Stimulated activated CD4-positive, alpha-beta T cell treated with anti-CD3 and anti-CD28 coated beads, TNF-alpha, amount 100 ng/mL, for 1 hour (primary cell): ENCODE measurements at places on chromosomes 3 and 15.

DNA sequence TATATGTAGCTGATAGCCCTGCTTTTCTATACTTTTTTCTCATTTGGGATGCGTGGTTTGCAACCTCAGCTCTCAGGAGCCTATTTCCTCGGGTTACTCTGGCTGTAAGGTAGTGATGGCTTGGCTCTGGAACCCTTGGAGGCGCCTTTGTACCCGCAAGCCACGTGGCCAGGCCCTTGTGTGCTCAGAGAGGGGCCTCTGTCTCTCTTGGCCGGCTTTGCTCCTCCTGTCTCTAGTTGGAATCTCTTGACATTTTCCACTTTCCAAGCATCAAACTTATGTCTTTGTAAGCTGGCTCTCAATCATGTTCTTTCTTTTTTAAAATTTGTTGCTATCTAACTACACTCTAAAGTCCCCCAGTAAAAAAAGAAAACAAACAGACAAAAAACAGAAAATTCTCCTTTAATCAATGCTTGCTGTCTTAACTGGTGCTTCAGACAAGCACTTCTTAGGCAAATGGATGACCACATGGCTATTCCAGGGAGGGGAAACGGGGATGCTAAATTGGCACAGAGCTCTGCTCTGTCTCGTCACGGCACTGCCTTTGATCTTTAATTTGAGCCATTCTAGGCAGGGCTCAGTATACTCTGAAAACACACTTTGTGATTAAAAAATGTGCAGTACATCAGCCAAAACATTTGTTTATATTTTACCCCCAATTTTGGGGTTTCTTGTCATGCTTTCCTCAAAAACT, 180.4 kb upstream of the NR2E3 start:
- DNase-seq, result no peak

- no peak for DNase-seq
Observed at GRCh38 chr3:185051801-185052200, 101.1 kb downstream of the C3orf70 start.

DNA sequence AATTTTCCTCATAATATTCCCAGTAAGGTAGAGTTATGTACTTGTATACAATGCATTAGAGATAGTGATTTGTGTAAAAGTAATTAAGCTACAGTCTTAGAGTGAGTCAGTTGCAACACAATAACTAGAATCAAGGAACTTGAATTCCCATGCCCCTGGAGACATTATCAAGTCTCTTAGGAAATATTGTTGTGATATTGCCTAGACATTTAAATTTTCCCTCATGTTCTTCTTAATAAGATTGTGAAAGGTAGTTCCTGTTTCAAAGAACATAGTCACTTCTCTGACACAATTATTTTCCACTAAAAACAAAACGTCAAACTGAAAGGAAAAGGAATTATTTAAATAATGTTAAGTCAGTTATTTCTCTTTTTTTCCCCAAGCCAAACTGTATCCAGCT, 13.0 kb upstream of the ATP1B3 start:
- DNase-seq, result no peak

GRCh38 chr3:51975852-51976549, 1.1 kb downstream of the ABHD14A start:
- no peak for DNase-seq

DNA sequence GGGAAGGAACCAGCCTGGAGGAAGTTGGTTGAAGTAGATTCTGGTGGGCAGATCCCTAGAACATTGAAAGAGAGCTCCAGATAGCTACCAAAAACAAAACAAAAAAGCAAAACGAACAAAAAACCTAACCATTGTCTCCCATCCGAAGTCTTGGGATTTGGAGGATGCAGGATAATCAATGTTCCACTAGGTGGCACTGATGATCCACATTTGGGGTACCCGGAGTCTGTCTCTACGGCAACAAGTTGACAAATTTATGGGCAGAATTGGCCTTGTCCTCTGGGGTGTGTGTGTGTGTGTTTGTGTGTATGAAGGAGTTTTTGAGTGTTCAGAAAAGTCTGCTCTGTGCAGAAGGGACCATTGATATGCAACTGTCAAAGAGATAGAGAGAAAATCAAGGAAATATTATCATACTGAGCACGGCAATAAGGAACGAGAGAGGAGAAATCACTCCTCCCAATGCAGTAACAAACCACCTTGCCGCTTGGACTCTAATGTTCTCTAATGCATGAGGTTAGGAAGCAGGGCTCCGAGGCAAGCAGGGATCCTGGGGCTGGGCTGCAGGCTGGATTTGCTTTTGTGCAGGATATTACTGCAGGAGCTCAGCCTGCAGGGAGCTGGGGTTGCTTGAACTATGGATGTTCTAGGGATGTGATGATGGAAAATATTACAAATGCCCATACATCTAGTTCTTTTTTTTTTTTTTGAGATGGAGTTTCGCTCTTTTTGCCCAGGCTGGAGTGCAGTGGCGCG, 59.8 kb upstream of the KLHL25 start:
- DNase-seq, result no peak

- no peak for DNase-seq
Observed at GRCh38 chr15:25989327-25989726, 126.2 kb upstream of the ATP10A start.

GRCh38 chr3:159196359-159196758, 394.5 kb downstream of the MFSD1 start:
- no peak for DNase-seq

DNA sequence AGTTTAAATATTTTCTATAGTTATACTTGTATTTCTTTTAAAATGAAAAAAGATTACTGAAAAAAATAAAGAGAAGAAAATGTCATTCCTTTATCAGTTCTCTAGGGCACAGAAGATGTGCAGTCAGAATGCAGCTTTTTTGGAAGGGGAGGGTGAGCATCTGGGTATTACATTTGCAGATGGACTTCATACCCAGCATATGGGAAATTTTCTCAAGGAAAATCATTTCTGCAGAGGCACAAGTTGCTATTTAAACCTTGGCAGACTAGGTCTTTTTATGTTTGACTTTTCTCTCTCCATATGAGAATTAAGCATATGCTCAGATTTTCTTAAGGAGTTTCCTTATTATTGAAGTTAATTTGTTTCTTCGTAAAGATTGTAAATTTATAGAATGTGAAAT, 39.5 kb upstream of the ZNF385D start:
- DNase-seq, result no peak

- DNase-seq, result no peak
Observed at GRCh38 chr3:126134219-126134975, 46.0 kb downstream of the ALDH1L1 start.

- DNase-seq, result no peak
Observed at GRCh38 chr3:13013994-13014754, 59.1 kb downstream of the IQSEC1 start.

GRCh38 chr3:179036226-179036625, 35.4 kb downstream of the ZMAT3 start:
- DNase-seq, result no peak

- no peak for DNase-seq
Observed at GRCh38 chr3:8575364-8576104, 69.1 kb downstream of the SSUH2 start.

GRCh38 chr3:62678841-62679240, 196.4 kb downstream of the CADPS start:
- DNase-seq, result no peak

- DNase-seq, result no peak
Observed at GRCh38 chr3:46661776-46662766, 31.4 kb downstream of the ALS2CL start.

GRCh38 chr15:99504071-99504822, 61.5 kb upstream of the MEF2A start:
- DNase-seq, result no peak

DNA sequence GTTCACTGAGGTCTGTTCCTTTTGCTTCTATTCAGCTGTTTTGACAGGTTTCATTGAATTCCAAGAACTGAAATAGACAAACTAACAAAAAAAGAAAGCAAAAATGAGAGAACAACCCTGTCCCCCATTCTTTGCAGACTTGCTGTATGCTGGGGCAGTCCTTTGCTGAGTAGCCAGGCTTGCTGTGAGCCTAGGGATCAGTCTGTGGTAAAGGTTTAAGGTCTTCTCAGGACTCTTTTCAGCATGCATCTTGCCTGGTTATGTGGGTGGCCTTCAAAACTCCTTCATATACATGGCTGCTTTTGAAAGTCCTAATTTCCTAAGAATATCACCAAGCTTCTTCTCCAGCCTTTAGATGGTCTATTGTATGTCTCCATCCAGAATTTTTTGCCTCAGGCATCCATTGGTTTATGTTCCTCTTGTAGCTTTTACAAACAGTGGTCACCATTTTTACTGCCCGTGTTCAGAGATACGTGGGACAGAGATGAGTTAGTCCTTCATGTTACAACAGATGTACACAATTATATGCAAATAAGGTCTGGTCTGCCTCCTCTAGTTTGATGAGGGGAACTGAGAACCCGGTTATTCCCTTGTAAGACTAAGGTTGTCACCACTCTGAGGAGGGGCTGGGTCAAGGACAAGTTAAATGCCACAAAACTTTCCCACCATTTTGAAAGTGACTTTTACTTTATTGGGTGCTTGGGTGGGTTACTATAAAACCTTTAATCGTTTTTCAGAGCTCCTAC, 41.4 kb downstream of the SACM1L start:
- DNase-seq, result no peak

DNA sequence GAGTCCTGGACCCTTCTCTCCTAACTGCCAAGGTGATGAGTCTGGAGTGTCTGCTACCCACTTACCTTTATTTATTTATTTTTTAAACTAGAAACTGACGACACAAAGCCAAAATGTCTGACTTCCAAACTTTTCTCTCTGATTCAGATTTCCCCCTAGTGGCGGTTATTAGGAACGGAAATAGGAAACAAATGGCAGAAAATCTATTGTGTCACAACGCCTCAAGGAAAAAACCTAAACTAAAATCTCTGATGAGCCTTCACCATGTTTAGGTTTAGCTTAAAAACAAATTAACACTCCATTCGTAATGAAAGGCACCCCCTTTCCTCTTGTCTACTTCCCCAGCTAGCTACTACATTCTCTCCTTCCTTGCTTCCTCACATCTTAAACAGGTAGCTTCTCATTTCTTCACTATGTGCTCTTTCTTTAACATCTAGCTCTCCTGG, 94.0 kb upstream of the MEX3B start:
- DNase-seq, result no peak
